ENCODE measurements at places on chromosomes 6 and 20.

- no peak for DNase-seq
Measured at GRCh38 chr6:151901009-151901411, 93.5 kb downstream of the ESR1 start.

GRCh38 chr20:22763257-22763906 lies 179.0 kb upstream of the FOXA2 start:
- DNase-seq, result no peak

- DNase-seq, result no peak
Measured at GRCh38 chr6:158722176-158722729, 72.4 kb downstream of the SYTL3 start.

- DNase-seq, result no peak
Measured at GRCh38 chr20:38804221-38804620, 1.3 kb upstream of the PPP1R16B start.

- DNase-seq, result no peak
Measured at GRCh38 chr20:58555078-58555765, 40.0 kb upstream of the APCDD1L start.

DNA sequence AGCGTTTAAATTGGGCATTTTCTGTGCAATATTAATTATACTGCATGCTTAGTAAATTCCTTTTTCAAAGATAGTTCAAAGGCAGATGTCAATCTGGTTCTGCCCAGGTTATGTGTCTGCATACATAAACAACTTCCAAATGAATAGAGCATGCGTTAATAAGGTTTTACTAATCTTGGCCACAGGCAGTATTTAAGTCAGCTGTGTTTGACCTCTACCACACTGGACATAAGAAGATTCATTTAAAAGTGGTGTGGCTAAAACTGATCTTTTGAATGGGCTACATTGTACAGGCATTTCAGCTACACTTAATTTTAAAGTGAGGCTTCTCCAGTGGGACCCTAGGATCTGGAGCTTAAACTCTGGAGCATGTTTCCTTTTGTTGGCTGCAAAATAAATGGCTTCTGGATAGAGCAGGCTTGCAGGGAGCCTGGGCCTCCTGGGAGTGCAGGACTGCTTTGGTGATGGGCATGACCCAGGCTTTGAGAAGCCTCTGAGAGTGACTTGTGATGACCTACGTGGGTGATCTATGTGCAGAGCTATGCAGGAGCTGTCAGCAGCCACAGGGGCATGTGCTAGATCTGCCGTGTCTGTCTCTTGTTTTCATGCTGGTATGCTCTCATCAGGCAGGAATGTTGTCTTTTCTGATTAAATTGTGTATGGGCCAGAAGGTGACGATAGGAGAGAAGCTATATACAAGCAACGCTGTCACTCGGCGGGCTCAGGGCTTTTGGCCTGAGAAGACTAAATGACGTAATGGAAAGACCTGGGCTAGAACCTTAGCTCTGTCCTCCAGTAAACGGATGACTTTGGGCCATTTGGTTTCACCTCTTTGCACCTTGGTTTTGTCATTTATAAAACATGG lies 331.2 kb downstream of the QKI start:
- no peak for DNase-seq

DNA sequence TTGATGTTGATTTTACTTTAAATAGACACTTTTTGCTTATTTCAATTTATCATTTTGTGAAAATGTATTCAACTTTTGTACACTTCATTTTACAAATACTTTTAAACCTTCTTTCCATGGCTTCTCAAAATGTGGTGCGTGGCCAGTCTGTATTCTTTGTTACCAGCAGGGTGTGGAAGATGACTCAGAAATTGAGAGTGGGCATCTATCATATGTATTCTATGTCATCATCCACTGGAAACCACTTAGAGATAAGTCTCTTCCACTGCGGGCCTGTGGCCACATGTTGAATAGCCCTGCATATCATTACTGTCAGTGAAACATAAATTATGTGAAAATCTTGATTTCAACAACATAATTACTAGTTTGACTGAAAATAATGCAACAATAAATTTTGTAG lies 52.6 kb upstream of the MC3R start:
- no peak for DNase-seq

DNA sequence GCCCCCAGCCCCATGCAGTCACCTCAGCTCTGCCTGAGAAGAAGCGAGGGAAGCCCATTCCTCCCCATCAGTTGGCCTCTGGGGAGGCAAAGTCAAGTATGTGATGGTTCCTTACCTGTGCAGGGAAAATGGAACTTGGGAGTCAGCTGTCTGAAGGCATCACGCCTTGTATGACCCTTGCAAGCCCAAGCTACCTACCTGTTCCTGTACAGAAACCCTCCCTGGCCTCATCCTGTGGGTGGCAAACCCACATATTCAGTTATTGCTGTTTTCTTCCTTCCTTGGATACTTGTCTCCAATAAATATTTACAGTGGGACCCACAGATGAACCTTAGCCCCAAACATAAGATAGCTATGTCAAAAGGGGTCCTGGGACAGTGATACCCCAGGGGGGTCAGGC lies 92.2 kb upstream of the MLN start:
- no peak for DNase-seq

GRCh38 chr6:1856381-1856780 lies 246.7 kb downstream of the FOXC1 start:
- no peak for DNase-seq

GRCh38 chr6:21109391-21110178 lies 484.0 kb upstream of the SOX4 start:
- no peak for DNase-seq

GRCh38 chr20:24911461-24911860 lies 37.6 kb upstream of the CST7 start:
- no peak for DNase-seq

GRCh38 chr6:28941684-28942448 lies 18.1 kb upstream of the TRIM27 start:
- no peak for DNase-seq

GRCh38 chr6:125074120-125074519 lies 79.5 kb upstream of the TPD52L1 start:
- DNase-seq, result no peak

DNA sequence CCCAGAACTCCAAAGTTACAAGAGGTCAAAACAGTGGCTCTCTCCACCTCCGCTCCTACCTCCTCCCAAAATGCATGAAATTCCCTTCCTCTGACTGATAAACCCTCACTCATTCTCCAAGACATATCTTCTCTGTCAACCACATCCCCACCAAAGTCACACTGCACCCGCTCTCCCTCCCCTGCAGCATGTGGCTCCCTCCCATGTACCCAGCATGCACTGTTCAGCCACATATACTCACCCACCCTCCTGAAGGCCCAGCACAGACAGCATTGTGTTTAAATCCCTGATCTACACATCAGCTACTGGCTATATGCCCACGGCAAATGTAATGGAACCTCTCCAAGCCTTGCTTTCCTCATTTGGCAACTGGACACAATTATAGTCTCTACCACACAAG lies 5.5 kb upstream of the POU5F1 start:
- DNase-seq, result no peak

- DNase-seq, result peak; percentile 4
Measured at GRCh38 chr20:38050686-38051085, 17.1 kb downstream of the RPRD1B start.

- DNase-seq, result no peak
Measured at GRCh38 chr6:21053612-21054011, 519.4 kb downstream of the CDKAL1 start.

- no peak for DNase-seq
Measured at GRCh38 chr6:50850223-50851048, 31.8 kb downstream of the TFAP2B start.

GRCh38 chr6:102023977-102024657 lies 630.6 kb downstream of the GRIK2 start:
- DNase-seq, result no peak

DNA sequence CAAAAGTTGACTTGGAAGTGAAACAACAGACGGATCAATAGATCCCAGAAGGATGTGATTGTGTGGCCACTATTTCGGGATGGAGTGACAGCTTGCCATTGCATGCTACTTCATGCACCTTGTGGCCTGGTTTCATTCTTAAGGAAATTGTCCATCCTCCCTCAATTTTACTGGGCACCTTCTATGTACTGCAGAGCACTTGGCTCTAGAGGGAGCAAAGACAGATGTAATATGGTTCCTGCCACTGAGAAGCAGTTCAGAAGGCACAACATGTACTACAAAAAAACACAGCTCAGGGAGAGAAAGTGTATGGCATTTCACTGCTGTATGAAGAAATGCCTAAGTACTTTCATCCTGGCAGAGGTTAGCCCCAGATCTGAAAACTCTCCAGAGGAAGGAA lies 91.9 kb downstream of the FOXA2 start:
- DNase-seq, result no peak

DNA sequence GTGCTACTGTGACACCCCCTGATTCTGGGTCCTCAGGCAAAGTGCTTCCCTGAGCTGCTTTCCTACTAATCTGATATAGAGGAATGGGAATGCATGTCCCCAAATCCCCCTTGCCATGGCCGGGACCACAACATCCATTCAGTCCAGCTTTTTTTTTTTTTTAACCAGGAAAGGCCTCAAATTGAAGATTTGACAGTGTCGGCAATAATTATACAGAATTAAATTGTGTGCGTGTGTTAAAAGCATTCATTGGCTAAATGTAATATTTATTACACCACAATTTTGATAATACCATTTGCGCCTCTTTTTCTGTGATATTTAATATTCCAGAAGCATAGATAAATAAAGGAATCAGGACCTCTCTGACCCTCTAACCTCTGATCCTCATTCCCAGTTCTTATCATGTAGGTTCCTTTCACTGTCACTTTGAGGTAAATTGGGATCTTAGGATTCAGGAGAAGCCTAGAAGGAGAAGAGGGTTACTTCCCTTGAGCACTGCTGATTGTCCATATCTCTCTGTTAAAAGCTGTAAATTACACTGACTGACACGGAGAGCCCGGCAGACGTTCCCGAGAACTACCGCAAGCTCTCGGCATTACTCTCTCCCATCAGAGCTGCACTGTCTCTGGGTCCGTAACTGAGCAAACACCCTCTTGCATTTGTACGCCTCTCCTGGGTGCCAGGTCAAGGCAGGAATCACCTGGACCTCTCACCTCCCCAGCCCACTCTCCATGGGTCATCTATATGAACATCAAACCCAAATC lies 29.4 kb upstream of the MAFB start:
- DNase-seq, result no peak

- DNase-seq, result no peak
Measured at GRCh38 chr20:19967445-19967844, 49.7 kb upstream of the NAA20 start.

DNA sequence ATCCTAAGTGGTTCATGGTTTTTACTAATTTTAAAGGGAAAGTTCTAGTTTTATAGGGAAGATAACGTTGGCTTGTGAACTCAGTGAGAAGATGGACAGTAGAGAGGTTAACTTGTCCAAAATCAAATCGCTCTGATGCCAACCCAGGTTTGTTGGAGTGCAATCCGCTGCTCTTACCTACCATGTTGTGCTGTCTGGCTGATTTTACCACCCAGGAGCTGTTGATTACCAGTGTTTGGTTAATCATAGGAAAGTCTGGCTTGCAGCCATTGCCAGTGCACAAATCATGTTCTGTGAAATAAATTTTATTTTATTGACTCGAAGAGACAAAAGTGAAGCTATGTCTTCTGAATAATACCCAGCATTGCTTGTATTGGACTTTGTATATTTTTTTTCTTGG lies 92.4 kb downstream of the PLCB4 start:
- no peak for DNase-seq

- DNase-seq, result peak; percentile 89
Measured at GRCh38 chr6:111804627-111805235, 68.5 kb downstream of the FYN start.

DNA sequence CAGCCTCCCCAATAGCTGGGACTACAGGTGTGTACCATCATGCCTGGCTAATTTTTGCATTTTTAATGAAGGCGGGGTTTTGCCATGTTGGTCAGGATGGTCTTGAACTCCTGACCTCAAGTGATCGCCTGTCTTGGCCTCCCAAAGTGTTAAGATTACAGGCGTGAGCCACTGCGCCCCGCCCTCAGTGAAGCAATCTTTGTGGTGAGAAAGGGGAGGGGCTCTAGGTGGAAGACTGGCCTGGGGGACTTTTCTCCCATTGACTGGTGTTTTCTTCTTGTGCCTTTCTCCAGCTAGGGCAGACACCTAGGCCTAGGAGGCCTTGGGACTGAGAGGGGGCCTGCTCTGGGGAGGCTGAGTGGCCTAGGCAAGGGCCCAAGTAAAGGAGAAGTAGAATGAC lies 84.1 kb downstream of the DNAAF9 start:
- DNase-seq, result no peak

DNA sequence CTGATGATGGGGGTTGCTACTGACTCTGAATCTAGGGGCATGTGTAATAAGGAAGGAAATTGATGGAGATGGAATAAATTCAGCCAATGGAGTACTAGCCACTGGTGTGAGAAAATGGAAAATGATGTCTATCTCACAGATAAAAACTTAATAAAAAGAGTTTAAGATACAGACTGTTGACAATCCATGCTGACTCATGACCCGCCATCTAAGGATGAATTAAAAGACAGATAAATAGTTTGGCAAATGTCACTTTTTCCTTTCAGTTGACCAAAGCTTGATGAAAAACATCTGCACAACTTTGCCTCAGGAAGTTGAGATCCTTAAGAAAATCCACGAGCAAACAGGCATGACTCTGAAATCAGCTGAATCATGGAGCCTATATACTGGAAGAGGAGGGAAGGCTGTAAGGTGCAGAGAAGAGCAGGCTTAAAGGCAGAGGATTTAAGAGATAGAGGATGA lies 82.6 kb upstream of the BMP5 start:
- DNase-seq, result no peak

GRCh38 chr6:71349976-71350615 lies 61.5 kb downstream of the OGFRL1 start:
- no peak for DNase-seq

GRCh38 chr6:107770541-107770940 lies 53.6 kb downstream of the SCML4 start:
- DNase-seq, result no peak

GRCh38 chr6:133428295-133428694 lies 187.1 kb downstream of the EYA4 start:
- no peak for DNase-seq

- no peak for DNase-seq
Measured at GRCh38 chr6:7992002-7992815, 72.0 kb downstream of the BLOC1S5 start.

DNA sequence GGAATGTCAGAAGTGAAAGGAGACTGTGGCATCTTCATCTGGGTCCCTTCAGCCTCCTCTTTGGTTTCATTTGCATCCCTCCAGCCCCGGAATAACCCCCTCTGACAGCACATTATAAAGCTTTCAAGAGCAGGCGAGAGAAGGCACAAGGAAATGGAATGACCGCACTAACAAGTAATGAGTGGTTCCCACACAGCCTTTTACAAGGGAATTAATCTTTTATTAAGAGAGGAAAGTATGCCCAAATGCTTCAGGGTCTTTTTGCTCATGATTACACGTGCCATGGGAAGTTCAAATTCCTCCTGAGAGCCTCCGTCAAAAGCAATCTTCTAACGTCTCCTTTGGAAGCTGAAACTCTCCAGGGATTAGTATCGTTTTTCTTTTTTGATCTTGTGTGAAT lies 347.0 kb downstream of the BTBD3 start:
- no peak for DNase-seq

- DNase-seq, result no peak
Measured at GRCh38 chr20:50577175-50578018, 67.2 kb downstream of the PTPN1 start.
